ENCODE measurements at places on chromosomes 5 and 9.
A peak's percentile ranks its signal among the peaks of the same experiment; 100 is the strongest.

DNA sequence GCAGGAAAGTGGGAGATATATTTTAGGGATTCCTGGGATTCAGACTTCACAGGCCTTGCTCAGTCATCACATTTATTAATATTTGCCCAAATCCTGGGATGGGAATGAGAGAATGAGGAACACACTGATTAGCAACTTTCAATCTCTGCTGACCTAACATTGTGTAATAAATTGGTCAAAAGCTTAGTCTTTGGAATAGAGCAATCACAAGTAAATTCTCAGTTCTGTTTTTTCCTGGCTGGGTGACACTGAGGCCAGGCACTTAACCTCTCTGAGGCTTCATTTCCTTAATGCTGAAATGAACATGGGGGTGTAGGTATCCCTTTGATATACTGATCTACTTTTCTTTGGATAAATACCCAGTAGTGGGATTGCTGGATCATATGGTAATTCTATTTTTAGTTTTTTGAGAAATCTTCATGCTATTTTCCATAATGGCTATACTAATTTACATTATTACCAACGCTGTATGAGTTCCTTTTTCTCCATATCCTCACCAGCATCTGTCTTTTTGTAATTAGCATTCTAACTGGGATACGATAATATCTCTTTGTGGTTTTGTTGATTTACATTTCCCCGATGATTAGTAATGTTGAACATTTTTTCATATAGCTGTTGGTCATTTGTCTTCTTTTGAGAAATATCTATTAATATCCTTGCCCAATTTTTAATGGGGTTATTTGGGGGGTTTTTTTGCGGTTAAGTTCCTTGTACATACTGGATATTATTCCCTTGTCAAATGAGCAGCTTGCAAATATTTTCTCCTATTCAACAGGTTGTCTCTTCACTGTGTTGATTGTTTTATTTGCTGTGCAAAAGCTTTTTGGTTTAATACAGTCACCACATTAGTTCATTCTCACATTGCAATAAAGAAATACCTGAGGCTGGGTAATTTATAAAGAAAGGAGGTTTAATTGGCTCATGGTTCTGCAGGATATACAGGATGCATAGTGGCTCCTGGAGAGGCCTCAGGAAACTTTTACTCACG is 36.8 kb upstream of the NIPBL start:
- DNase-seq, result no peak

- DNase-seq, result peak; percentile 49
These were observed 60.7 kb downstream of the PARP8 start for GRCh38 chr5:50727149-50727496.

DNA sequence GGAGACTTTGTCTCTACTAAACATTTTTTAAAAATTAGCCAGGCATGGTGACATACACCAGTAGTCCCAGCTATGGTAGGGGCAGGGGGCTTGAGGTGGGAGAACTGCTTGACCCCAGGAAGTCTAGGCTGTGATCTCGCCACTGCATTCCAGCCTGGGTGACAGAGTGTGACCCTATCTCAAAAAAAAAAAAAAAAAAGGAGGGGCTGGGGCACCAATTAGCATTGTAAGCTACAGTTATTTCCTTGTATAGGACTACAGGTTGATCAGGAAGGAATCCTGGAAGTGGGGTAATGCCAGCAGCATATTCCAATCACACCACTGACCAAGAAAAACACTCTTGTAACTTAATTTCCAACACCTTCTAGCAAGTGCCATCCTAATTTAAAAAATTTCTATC is 32.1 kb downstream of the PWWP2A start:
- DNase-seq, result no peak

DNA sequence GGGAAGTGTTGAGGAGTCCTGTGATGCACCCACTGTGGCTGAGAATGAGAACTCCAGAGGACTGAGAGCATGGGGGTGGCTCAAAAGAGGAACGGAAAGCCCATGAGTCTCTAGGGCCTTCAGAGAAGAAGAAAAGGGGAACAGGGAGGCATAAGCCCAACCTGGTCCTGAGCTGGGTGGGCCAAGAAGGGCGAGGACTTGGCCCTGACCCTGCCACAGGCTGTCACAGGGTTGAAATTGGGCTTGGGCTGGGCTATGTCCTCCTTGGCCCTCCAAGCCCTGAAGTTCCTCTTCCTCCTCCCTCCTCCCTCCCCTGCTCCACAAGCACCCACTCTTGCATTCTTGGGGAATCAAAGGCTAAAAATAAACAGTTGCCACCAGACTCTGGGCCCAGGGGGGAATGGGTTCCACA is 49.3 kb upstream of the PPARGC1B start:
- no peak for DNase-seq

- no peak for DNase-seq
These were observed 201.6 kb upstream of the IRX1 start for GRCh38 chr5:3393920-3394597.

- no peak for DNase-seq
These were observed 39.0 kb upstream of the ZSWIM6 start for GRCh38 chr5:61293071-61293470.

DNA sequence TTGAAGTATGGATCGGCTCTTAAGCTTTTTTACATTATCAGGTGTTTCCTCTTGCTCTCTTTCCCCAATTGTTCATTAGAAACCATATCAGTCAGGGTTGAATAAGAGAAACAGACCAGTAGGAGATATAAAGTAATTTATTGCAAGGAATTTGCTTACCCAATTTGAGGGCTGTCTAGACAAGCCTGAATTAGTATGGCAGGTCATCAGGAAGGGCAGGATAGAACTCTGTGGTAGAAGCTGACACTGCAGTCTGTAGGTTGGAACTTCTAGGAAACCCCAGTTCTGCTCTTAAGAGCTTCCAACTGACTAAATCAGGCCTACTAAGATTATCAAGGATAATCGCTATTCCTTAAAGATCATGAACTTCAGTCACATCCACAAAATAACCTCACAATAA is 24.3 kb downstream of the ISOC1 start:
- no peak for DNase-seq

GRCh38 chr5:169415948-169416347 is 115.0 kb upstream of the SLIT3 start:
- DNase-seq, result no peak
